Activated gamma-delta T cell treated with anti-CD3 and anti-CD28 coated beads, Interleukin-2, amount 50 U/mL, for 16 hours (primary cell): ENCODE measurements at places on chromosomes 4 and X.

DNA sequence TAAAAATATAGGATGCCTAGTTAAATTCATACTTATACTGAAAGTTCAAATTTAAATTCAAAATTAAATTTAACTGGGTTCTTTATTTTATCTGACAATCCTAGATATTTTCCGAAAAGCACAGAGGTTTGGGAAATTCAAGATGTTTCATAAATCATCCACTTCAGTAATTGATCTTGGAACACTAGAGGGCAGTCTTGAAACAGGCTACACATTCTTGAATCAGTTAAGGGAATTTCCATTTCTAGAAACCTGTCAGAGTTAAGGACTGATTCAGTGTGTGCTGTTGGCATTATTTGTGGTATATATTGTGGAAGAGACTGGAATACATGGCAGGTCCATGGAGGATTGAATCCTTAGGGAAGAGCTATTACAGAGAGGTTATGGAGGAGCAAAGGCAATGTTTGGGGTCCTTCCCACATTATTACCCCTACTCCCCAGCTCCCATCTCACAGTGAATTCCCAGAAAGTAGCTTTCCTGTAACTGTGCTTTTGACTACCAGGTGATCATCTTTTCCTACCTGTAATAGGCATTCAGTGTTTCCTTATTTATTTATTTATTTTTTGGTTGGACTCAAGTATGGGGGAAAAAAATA is 92.9 kb downstream of the EGF start:
- DNase-seq = peak; percentile 1

- no peak for DNase-seq
Observed at GRCh38 chr4:53576676-53577372, 14.5 kb downstream of the LNX1 start.

DNA sequence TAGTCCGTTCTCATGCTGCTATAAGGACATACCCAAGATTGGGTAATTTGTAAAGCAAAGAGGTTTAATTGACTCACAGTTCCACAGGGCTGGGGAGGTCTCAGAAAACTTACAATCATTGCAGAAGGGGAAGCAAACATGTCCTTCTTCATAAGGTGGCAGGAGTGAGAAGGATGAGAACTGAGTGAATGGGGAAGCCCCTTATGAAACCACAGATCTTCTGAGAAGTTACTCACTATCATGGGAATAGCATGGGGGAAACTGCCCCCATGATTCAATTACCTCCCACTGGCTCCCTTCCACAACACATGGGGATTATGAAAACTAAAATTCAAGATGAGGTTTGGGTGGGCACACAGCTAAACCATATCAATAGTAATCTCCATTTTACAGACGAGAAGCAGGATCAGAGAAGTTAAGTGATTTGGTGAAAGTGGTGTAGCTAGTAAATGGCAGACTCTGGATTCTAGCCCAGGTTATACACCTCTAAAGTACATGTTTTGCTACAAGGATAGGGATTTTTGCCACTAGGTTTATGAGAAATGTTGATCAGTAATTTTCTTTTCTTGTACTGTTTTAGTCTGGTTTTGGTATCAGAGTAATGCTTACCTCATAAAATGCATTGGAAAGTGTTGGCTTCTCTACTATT is 47.3 kb upstream of the C1GALT1C1 start:
- DNase-seq = no peak

DNA sequence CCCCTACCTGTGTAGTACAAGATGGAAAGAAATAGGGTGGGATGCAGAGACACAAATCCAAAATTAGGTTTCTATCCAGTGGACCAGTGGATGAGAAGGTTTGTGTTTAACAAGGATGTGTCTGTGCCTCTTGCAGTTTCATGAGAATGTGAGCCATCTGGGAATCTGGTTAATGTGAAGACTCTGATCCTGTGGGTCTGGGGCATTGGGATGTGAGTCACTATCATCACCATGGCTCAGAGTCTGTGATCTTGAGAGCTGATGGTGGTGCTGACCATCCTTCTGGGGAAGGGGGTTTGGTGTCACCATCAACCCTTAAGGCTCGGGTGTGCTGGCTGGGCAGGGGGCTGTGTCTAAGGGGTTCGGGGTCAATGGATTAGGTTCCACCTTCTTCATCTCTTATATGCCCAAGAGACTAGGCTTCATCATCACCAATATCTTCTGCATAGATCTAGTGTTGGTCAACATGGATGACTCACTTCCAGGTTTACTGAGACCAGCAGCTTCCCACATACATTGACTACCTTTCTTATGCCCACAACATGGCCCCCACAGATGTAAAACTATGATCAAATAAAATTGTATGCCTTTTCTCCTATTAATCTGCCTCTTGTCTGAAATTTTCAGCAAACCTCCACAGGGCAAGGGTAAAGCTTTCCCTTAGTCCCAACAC is 65.7 kb upstream of the MID1 start:
- DNase-seq = no peak

DNA sequence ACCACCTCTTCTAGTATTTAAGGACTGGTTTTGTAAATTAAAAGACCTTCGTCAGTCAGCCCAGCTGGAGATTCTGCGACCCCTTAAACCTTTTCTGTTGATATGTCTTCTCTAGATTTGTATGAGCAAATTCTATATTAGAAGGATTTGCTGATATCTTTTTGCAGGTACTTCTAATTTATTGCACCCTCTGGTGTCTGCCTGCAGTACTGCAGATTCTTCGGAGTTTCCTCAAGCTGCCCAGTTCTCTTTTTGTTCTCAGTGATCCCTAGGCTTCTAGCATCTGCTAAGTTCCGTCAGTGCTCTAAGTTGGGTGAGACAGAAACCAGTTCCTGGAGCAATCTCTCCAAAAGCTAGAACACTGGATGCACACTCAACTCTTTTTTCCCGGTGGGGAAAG is 545.2 kb downstream of the C4orf33 start:
- peak; percentile 2 for DNase-seq

DNA sequence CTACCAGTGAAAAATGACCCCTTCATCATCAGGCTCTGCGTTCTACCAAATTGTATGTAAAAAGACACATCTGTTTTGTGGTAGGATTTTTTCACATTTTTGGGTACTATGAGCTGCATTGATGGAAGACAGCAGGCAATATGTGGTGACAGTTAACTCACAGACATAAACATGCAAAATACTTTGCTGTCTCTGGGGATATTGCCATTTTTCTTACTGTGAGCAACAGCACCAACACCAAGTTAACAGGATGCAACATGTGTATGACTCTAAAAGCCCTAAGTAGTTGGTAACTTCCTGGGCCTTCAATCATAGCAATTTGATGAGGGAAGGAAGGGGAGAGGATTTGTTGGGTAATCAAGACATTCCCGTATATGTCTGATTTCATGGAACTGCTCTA is 56.4 kb upstream of the DRP2 start:
- DNase-seq = no peak

DNA sequence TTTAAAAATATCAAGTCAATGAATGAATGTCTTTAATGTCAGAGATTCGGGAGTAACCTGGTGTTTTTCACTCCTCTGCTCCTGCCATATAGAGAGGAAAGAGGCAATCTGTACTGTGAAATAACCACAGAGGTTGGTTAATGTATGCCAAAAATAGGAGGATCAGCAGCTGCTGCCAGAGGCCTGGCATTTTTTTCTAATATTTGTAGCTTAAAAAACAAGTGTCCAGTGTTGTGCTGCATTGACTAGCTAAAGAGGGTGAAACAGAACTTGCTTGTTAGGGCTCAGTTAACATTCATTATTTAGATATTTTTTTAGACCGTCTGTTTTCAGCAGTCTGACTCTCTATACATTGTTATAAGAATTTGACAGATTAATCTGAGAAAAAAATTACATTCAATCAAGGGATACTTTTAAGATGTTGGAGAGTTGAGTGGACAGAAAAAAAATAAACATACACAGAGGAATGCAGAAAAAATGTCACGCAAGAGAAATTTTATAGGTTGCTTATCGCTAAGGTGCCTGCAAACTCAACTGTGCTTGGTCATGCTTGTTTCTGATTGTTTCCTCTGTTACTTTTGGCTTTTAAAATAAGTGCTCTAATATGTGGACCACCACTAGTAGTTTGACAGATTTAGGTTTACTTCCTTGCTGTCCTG is 392.3 kb upstream of the GALNT7 start:
- DNase-seq = no peak

- DNase-seq = no peak
Observed at GRCh38 chr4:95979961-95980876, 140.3 kb downstream of the PDHA2 start.

DNA sequence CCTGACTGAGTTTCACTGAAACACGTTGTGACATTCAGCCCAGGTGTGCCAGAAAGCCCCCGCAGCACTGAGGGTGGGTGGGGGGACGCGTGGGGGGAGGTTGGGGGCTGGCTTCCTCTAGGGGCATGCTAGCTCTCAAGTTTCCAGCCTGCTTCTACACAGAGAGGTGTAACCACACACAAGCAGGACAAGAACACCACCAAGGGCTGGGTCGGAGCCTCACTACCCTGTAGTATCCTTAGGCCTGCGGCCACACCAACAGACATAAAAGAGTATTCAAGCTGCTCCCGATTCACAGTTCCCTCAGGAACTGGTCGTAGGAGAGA is 1.8 kb downstream of the USP46 start:
- DNase-seq = no peak

DNA sequence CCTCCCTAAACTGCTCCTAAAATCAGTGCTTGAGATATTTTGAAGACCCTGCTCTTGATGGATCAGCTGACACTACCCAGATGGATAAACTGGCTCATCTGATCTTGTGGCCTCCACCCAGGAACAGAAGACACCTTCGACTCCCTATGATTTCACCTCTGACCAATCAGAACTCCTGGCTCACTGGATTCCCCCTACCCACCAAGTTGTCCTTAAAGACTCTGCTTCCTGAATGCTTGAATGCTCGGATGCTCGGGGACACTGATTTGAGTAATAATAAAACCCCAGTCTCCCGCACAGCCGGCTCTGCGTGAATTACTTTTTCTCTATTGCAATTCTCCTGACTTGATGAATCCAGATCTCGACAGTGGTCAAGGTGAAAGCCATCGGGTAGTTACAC is 12.0 kb upstream of the RPS3A start:
- no peak for DNase-seq

DNA sequence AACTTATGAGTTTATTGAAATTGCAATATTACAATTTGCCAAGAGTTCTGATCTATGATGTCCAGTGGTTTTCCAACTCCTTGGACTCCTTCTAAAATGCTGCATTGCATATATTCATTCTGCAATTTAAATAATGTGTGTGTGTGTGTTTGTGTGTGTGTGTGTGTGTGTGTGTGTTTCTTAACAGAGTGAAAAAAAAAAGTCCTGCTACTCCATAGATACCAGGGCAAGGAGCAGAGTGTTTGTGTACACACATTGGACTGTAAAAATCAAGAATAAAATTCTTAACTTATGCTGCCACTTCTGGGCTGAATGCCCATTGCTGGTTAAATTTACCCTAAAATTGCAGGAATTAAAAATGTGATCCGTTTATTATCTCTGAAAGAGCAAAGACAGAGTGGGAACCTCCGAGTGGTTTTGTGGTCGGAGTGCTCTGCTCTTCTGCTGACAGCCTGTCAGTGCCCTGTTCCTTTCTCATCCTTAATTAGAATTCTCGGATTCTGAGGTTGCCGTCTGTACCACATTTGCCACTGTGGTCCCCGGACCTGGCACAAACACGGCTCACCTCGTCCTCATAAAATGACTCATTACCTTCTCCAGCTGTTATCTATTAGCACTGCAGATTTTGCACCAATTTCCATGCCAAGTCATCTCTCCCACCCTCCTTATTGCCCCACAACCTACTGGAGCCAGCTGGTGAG is 355.5 kb downstream of the KCNIP4 start:
- DNase-seq = no peak

GRCh38 chrX:7149411-7149810 is 1.5 kb upstream of the PUDP start:
- DNase-seq = no peak

DNA sequence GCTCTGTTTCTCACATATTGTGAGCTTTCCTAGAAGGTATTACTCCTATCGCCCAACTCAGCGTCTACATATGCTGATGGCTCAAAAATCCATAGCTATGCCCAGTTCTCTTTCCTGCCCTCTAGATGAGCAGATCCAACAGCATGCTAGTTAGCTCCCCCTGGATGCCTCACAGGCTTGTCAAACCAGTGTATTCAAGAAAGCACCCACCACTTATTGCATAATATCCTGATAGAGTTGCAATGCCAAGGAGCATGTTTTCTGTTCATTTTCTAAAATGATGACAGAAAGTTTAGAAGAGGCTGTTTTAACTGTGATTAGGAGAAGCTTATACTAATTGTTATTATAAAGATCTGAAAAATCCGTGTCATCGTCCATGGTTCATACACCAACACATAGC is 1.9 kb upstream of the PACRGL start:
- no peak for DNase-seq

GRCh38 chrX:71256856-71257255 is 2.9 kb upstream of the ZMYM3 start:
- no peak for DNase-seq

GRCh38 chr4:188282471-188283232 is 143.4 kb downstream of the TRIML1 start:
- DNase-seq = no peak

- DNase-seq = no peak
Observed at GRCh38 chrX:149476513-149476912, 28.6 kb downstream of the IDS start.

- DNase-seq = no peak
Observed at GRCh38 chrX:15150586-15150985, 119.3 kb downstream of the ASB9 start.

DNA sequence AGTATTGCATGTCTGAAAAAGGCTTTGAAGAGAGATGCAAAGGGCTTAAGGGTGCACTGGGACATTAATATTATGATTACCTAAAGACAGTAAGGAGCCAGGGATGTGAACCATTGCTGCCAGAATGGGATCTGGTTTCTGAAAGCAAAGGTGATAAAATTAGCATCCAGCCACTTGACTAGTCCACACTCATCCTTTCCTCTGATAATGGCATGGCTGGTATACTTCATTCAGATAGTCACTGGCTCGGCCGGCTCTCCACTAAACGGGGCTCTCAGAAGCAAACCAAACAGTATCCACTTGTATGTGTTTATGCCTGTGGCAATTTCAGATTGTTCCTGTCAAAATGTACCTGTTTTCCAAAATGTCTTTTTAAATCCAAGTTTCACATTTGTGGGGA is 46.4 kb downstream of the MAMLD1 start:
- DNase-seq = no peak

GRCh38 chr4:87851953-87852352 is 19.2 kb downstream of the MEPE start:
- DNase-seq = no peak

DNA sequence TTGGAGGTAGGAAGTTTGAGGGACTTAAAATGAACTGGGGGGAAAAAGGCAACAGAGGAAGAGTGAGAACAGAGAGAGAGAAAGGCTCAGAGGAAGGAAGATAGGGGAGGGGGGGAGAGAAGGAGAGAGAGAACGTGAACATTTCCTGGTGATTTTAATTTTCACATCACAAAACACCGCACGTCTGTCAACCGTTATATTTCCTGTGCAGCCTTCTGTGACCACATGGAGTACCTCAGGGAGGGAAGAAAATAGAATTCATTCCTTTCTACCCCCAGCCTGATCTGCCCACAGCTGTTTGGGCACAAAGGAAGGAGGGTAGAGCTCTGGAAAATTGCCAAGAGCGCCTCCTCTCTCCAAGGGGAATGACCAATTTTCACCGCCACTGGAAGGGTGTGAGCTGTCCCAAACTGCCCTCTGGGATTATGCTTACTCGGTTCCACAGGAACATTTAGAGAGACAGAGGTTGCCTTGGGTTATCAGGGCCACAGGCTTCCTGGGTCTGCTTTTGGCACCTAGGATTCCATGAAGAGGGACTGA is 135.7 kb upstream of the MAMLD1 start:
- no peak for DNase-seq

GRCh38 chr4:54908763-54909162 is 216.6 kb downstream of the KDR start:
- no peak for DNase-seq

GRCh38 chr4:79923281-79923680 is 149.7 kb downstream of the ANTXR2 start:
- DNase-seq = no peak
